ENCODE measurements at places on chromosomes 2 and 18.
A peak's percentile ranks its signal among the peaks of the same experiment; 100 is the strongest.

DNA sequence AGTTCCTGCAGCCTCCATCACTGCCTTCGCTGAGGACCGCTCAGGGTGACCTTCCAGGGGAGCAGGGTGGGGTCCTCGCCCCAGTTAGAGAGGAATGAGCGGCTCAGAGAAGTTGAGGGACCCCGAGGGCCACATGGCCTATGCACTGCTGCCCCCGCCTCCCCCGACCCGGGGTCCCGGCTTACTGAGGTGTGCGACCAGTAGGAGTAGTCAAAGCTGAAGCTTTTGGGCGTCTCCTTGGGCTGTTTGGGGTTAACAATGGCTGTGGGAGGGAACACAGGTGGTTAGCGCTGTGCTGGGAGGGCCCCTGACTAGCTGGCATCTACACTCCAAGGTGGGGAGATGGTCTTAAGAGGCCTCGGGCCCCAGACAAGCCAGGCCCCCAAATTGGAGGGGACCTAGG is 31.0 kb downstream of the KIF1A start:
- DNase-seq = no peak

GRCh38 chr2:2926009-2926857 is 451.4 kb downstream of the EIPR1 start:
- no peak for DNase-seq

DNA sequence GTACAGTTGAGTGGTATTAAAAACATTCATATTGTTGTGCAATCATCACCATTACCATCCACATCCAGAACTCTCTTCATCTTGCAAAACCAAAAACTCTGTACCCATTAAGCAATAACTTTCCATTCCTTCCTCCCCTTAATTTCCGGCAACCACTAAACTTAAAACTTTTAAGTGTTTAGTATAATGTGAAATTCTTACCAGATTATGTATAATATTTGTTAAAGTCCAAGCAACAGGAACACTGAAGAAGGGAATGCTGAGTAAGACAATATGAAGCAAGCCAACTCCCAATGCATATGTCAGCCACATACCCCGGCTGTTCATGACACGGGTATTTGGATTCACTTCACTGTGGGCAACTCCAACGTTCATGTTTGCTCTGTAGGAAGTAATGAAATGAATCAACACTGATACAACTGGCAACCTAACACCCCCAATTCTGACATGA is 1.9 kb downstream of the ORMDL1 start:
- DNase-seq = no peak

GRCh38 chr2:108988796-108989713 is at the start of gene EDAR:
Gene EDAR (minus strand): TSS chr2:108989220. CDS start chr2:108931014, 58,206 bp downstream.
- no peak for DNase-seq

GRCh38 chr18:1498216-1498615 is 593.5 kb downstream of the ADCYAP1 start:
- DNase-seq = no peak

DNA sequence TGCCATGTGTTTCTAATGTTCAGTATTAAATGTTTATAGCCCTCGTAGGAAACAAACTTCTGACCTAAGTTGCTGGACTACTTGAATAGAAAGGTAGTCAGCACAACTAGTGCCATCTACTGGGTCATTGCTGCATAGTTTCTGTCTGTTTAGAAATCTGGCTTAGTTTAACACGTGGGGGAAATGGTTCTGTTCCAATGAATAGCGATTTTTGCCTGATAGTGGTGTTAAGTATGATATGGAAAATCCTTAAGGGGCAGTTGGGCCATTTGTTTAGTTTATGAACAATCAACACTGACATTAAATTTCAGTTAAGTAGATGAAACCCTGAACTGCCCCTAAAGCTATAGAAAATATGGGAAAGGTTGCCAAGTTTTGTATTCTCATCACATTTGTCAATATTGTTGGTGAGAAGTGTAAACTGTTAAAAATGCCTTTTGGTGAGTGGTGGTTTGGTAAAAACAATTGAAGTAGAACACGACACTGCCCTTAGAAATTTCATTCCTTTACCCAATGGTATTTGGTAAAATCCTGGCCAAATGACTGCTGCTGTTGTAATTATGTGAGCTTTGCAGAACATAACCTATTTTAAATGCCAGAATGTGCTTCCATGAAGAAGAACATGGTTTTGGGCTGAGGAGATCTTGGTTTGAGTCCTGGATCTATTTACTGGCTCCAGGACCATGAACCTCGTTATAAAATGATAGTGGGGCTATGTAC is 13.2 kb downstream of the NABP1 start:
- no peak for DNase-seq

- DNase-seq = no peak
These were observed 75.2 kb downstream of the ACVR1 start for GRCh38 chr2:157800838-157801495.

- DNase-seq = peak; percentile 42
These were observed 46.7 kb upstream of the LAPTM4A start for GRCh38 chr2:20097889-20098714.

DNA sequence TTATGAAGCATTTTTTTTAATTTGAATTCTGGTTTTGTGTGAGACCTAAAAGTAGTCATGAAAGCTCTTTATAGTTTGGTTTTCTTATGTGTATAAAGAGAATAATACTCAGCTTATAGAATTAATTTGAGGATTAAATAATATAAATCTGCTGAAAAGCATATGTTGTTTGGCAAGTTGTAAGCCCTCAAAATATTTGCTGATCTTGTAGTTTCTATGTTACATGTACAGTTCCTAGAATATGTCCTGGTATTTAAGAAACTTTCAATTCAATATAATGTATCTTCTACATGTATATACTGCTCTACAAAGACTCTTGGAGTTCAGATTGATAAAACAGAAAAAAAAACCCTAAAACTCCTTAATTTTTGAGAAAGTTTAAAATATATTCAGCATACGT is 605.5 kb upstream of the FAM98A start:
- no peak for DNase-seq

DNA sequence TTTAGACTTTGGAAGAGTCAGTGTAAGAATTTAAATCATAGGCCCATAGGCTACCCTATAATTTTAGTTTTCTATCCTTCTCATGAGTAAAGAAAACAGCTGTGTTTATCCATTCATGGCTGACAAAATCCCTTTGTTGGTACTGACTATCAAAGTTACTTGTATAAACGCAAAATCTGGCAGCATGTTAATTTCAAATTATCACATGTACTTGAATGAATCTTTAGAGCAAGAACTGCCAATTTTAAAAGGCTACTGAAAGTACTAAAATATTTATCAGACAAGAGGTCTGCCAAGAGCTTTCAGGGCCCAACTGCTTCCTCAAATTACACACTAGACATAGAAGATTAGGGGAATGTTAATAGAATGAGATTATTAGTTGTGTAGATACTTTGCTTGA is 66.6 kb downstream of the MYL12B start:
- DNase-seq = no peak

- no peak for DNase-seq
These were observed 89.9 kb upstream of the SLC1A4 start for GRCh38 chr2:64899081-64899865.

DNA sequence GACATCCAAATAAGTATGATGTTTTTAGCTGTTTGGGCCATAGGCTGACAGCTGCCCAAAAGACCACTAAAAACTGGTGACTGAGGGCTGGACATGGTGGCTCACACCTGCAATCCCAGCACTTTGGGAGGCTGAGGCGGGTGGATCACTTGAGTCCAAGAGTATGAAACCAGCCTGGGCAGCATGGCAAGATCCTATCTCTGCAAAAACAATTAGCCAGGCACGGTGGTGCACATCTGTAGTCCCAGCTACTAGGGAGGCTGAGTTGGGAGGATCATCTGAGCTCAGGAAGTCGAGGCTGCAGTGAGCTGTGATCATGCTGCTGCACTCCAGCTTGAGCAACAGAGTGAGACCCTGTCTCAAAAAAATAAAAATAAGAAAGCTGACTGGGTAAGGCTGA is 511.5 kb upstream of the RAB6C start:
- no peak for DNase-seq

DNA sequence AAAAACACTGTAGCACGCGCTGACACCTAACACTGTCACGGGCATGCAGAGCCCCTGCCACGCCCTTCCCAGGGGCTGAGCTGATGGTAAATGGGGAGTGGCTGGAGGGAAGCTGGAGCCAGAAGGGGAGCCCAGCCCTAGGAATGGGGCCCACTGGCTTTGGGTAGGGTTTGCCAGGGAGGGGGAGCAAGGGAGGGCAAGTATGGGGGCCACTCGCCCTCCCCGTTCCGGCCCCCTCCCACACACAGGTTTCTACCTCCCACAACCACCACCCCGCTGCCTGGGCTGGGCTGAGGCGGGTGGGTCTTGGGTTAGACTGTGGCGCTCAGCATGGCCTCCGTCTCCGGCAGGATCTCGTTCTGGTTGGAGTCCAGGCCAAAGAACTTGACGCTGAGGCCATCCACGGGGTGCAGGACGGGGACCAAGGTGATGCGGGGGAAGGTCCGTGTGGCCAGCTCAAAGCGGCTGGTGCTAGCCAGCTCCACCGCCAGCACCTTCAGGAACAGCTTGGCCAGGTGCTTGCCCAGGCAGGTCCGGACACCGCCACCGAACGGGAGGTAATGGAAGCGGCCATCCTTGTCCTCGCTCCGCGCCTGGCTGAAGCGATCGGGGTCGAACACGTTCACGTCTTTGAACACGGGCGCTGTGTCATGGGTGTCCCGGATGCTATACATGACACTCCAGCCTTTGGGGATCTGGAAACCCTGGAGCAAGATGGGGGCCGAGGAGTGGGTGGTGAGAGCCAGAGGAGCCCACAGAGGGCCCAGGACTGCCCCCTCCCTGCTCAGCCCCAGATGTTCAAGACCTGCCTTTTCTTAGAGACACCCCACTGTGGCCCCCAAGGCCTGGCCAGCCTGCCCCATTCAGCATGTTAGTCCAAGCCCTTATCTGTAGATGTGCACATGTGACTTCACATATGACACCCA is 15.5 kb downstream of the CYP26B1 start:
- DNase-seq = no peak

DNA sequence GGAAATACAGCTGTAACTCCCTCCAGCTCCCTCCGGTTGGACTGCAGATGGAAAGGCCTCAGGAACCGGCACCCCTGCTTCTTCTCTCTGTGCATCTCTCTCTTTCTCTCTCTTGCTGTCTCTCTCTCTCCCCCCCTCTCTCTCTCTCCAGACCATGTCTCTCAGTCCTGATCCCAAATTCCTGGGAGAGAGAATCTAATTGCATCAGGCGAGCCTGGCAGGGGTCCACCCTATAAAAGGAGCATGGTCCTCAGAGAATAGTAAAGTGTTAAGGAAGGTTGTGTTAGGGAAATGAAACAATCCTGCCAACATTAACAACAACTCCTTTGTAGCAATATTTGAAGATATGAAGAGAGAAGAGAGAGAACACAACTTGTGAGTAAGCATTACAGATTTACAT is 36.7 kb downstream of the VIT start:
- no peak for DNase-seq

DNA sequence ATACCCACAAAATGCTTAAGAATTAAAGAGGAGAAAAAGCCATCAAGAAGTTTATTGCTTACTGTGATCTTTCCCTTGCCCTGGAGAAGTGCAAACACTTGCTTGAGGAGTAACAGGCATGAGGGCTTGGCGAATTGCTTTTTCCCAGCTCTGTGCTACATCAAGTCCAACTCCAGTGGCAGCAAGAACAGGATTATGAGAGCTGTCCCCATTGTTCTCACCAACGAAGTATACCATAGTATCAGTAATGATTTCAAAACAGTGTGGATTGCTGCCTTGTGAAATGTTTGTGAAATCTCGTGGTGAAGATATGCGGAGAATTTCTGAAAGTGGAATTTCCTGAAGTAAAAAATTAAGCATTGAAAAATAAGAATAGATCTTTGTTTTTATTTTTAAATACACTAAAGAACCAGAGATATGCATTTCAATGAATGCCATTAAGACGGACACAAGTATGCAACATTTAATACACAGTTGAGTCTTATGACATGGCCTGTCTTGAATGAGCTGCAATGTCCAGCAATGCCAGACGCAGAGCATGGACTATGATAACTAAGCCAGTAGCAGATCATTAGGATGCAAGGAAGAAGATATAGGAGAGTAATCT is 43.0 kb downstream of the NDUFAF7 start:
- DNase-seq = no peak

GRCh38 chr18:39966275-39966674 is 1988.8 kb upstream of the PIK3C3 start:
- no peak for DNase-seq

- no peak for DNase-seq
These were observed 1072.5 kb downstream of the SUCLG1 start for GRCh38 chr2:83386549-83386948.

- DNase-seq = no peak
These were observed 674.9 kb upstream of the FANCL start for GRCh38 chr2:58916063-58916462.

DNA sequence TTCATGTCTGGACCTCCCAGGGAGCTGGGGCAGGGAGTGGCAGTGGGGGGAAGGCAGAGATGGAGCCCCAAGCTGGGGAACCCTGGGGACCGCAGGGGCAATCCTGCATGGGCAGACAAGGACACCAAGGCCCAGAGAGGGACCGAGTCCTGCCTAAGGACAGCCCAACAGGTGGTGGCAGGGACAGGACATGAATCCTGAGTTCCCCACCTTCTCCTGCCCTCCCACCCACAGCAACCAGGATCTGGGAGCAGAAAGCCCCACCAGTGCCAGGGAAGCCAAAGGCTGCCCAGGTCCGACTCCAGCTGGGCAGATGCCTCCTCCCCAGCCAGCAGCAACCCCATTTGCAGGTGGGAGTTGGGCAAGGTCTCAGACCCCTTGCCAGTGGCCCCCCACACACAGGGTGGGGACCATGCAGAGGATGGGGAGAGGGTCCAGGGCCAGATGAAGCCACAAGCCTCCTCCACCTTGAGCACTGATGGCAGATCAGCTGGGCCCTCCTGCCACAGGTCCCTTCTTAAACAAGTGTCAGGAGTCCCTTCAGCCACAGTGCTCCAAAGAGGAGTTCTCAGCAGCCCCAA is 6.3 kb downstream of the ADRA2B start:
- no peak for DNase-seq

DNA sequence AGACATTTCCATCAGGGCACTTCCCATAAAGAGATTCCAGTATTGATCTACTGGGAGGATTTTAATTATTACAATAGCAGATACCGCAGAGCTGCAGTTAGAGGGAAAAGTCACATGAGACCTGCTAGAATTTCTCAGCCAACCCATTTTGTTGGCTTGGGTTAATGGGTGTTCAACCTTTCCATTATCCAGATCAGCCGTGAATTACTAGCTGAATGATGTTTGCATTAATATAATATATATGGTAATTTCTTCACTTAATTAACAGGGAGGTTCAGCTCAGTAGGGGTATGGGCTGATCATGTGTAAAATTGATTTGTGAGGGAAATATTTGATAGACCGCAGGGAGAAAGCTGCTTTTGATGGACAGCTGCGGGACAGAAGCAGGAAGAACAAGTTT is 56.4 kb upstream of the OTX1 start:
- no peak for DNase-seq

- no peak for DNase-seq
These were observed 8.7 kb downstream of the TMEM169 start for GRCh38 chr2:216090369-216090786.

- DNase-seq = no peak
These were observed 215.5 kb upstream of the EPHA4 start for GRCh38 chr2:221787561-221787960.

- no peak for DNase-seq
These were observed 1378.8 kb upstream of the DDX18 start for GRCh38 chr2:116435648-116436047.

Measured in caudate nucleus (tissue), 63 donors.